Mucosa of gallbladder (tissue), 1 donor: ENCODE measurements at places on chromosomes 7 and 10. TPM values are rescaled to one million over a fixed set of nuclear protein-coding genes. Genes with fewer than 3 reads are reported as not detected.
A peak's percentile ranks its signal among the peaks of the same experiment; 100 is the strongest.

MALRD1 gene
- total RNA-seq = 2.3 TPM

NOS3 gene
- 12.6 TPM for total RNA-seq

GBX1 gene
- not detected for total RNA-seq

CUBN gene
- total RNA-seq = 0.92 TPM

SUFU gene
- total RNA-seq = 18.3 TPM

C1QL3 gene
- total RNA-seq = 0.09 TPM

EXOC4 gene
- total RNA-seq = 71.3 TPM

DNA sequence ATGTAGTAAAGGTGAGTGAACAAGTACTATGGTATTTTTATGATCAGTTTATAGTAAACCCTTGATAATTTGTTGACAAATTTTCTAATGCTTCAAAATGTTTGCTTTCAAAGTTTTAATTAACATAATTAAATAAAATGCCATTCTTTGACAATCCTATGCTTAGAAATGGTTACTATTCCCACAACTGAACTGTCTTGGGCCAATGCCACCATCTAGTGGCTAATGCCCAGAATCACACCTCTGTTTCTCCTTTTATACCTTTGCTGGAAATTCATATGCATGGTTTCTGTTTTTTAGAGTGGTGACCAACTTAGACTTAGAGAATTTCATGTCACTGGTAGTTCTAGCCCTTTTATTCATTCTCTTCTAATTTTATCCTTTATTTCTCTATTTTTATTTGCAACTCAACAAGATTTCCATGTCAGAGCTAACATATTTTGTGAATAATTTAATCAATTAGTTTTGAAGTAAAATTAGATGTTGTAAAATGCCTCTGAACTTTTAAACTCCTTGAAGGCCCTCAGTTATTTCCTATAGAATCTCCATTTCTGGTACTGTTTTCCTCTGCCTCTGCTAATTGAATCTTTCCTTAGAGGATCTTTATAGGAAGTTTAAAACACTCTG is 31.1 kb downstream of the PCGF5 start:
- peak; percentile 53 for DNase-seq

GRCh38 chr7:30221764-30222163 is 62.6 kb upstream of the ZNRF2 start:
- DNase-seq = no peak

GRCh38 chr7:75654855-75655254 is 83.9 kb downstream of the HIP1 start:
- DNase-seq = no peak

GRCh38 chr7:12884856-12885440 is 197.5 kb downstream of the ARL4A start:
- DNase-seq = no peak

DNA sequence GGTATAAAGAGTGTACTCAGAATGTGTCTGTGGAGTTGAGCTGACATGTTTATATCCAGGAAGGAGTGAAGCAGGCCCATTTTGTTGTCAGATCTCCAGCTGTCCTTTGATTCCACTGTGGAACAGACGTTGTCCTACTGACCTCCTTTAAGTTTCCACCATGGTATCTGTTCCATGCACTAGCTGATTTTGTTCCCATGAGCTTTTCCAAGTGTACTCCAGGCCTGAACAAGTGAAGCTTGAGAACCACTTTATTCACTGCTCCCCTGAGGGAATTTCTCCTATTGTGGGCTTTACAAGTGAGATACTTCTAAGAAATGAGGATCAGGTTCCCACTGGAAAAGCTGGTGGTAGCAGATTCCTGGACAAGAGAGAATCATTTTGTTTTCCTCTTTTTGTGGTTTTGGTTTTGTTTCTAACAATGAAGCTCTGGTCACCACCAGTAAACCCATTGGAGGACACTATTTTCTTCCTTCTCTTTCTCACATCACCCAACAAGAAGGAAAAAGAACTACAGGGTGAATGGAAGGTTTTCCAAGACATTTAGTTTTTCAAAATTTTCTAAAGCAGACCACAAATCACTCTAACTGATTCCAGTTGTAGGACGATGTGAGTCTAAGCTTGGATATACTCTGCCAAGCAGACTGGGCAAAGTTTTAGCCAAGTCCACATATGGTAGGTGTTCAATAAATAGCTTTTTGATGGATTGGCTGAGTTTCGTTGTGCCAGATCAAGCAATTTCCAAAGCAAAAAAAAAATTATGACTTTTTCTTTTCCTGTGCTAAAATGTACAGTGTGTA is 144.2 kb downstream of the JCAD start:
- no peak for DNase-seq

GRCh38 chr10:1267148-1267547 is 211.0 kb downstream of the WDR37 start:
- DNase-seq = no peak

DNA sequence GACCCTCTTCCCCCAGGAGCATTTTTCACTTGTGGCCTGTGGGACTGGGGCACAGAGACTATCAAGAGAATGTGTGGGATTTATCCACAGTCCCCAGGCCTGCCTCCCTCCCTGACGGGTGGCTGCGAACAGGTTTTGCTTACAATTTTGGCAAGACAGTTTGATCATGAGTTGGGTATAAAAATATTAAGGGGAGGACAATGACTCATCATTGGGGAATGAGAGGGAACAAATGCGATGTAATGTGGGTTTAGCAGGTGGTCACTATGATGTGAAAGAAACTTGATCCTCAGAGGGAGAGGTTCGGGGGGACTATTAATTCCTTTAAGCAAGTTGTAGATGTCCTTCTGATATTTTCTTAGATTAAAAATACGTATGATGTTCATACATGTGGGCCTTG is 52.2 kb downstream of the EMX2 start:
- no peak for DNase-seq

DNA sequence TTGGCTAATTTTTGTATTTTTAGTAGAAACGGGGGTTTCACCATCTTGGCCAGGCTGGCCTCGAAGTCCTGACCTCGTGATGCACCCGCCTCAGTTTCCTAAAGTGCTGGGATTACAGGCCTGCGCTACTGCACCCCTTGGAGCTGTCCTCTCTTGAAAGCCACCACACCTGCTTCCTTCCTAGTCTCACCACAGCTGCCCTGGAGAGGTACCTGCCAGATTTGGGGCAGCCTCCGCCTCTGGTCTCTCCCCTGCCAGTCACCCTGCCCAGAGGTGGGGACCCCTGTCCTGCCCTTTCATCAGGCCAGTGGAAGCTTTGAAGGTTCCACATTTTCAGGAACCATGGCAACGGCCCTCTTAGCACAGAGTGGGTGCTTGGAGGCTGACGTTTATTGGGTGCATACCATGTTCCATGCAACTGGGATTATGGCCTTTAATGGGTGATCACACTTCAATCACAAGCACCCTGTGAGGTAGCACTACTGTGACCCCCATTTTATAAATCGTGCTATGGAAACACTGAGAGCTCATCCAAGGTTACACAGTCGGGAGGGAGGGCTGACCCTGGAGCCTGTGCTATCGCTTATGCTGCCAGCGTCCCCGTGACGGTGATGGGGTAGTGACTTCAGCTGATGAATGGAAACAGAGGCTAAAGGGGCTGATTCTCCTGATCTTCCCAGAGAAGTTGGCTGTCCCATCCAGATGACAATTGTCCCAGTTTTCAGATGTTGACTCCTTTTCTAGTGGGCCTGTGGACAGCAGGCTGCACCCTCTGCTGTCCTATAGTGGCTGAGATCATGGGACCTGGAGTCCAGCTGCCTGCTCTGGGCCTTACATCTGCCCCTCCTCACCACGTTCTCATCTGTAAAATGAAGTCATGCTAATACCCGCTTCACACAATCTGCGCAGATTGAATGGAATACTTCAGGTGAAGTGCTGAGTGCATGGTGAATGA is 11.5 kb upstream of the FGFR2 start:
- DNase-seq = no peak

- no peak for DNase-seq
Measured at GRCh38 chr10:21803374-21803773, 200.2 kb downstream of the DNAJC1 start.

DNA sequence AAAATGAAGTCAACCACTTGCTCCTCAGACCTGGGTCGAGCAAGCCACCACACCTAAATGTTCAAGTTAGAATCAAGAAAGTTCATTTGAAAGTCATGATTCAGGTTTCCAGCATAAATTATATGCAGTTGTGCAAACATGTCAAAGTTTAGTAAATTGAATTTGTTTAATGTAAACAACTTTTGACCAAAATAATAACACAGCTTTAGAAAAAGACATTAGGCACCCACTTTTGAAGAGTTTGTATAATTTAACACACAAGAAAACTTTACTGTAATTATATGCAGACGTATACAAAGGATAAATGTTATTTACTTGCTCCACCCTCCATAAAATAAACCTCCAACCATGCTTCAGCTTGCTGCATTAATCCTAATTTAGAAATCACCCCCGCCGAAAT is 680.0 kb downstream of the LRMDA start:
- DNase-seq = no peak

DNA sequence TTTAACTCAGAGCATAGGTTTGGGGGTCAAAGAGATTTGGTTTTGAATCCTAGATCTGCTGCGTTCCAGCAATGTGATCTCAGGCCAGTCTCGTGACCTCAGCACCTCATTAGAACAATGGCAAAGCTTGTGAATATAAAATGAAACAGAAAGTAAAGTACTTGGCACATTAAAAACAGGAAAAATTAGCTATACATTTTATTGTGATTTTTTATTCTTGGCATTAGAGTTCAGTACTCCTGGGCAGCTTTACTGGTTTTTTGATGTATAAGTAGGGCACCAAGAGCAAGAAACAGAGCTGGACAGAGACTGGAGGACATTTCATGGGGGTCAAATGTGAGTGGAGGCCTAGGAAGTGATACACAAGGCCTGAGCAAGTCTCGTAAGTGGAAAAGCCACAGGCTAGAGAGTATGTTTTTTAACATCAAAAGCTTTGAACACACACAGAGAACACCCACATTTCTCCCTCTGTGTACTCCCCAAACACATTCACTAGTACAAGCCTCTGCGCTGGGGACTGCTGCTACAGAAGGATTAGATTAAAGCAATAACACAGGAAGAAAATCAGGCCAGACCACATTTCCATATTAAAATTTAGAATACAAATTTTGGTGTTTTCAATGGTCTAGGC is 157.2 kb upstream of the SLC25A13 start:
- DNase-seq = no peak

GRCh38 chr7:128757203-128757602 is 18.0 kb downstream of the CALU start:
- DNase-seq = no peak

DNA sequence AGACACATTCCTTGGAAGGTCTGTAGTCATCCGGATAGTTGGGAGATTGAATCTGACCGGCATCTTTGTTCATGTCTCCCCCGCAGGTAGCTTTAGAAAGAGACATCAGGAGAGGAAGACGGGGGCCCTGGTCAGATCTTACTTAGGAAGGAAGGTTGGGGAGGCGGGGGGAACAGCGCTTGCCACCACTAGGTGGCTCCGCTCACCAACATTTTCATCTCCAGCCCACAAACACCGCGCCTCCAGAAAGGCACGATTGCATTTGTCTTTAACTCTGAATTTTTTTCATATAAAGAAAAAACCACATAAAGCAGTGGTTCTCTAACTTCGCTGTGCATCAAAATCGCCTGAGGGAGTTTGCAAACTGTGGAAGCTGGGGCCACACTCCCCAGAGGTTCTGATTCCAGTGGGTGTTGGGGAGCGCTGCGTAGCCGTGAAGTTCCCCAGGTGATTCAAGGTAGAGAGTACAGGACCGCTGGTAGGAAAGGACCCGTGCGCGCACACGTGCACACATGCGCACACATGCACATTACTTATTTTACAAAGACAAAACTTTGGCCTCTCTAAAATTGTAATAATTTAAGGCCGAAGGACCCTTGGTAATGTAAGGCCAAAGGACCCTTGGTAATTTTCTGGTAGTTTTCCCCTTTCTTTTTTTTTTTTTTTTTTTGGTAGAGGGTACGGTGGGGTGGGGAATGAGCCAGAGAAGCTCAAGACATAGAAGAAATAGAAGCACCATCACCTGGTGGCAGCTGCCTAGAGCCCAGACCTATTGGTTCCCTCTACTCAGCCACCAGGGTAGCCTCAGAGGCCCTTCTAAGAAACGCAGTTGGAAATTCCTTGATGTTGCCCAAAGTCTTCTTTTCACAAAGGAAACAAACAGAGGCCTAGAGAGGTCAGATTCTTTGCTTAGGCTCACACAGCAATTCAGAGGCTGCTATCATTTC is 37.4 kb upstream of the OPALIN start:
- DNase-seq = peak; percentile 67

- DNase-seq = peak; percentile 72
Measured at GRCh38 chr7:127035203-127035849, 217.4 kb downstream of the GRM8 start.

DNA sequence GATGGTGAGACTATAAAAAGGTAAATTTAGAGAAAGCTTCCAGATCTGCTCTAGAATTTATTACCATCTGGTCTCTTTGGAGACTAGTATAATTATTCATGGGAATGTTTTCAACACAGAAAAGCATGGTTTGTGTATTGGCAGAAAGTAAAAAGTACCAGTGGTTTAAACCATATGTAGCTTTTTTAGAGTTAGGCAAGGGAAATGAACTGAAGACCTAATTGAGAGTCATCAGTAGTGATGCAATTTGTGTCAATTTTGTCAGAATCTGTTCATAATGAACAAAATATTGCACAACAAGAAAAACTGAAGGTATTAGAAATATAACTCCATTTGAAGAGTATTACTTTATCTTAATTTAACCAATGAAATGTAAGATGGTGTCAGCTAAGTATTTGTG is 181.4 kb downstream of the ADK start:
- DNase-seq = no peak

- peak; percentile 60 for DNase-seq
Measured at GRCh38 chr7:143002898-143003297, 24.0 kb downstream of the OR9A2 start.

- no peak for DNase-seq
Measured at GRCh38 chr7:83077328-83077727, 85.4 kb downstream of the PCLO start.

DNA sequence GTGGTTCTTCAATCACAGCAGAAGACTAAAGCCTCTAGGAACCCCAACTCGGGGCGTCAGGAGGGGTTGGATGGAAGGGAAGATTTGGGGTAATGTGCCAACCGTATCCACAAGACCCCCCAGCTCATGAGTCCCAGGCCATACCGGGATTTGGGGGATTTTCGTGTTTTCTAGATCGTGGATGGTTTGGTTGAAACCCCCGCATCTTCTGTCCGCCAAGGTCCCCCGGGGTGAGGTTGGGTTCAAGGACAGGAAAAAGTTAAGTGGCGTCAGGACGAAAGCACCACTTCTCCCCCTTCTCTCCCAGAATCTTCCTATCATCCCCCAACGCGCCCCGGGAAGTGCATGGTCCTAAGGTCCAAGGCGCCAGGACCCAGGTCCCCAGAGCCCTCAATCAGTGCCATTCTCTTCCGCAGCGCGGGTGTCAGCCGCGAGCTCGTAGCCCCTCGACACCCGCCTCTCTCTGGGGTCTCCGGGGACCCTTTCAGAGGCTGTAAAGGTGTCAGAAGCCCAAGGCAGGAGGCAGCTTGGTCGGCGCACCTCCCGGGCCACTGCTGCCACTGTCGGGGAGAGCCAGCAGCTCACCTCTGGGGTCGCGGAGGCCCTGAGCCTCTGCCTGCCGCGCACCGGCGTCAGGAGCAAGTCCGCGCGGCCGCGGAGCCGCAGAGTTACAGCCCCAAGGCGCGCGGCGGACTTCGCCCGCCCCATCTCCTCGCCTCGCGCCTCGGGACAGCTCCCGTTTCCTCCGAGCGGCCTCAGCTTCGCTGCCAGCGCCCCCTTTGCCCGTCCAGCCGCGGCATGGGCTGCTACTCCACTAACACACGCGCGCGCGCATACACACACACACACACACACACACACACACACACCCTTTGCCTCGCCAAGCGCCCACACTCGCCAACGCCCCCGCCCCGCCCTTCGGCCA is 1.5 kb downstream of the MKX start:
- no peak for DNase-seq
